ENCODE measurements at places on chromosomes 3 and 15. TPM values are rescaled to one million over a fixed set of nuclear protein-coding genes. Genes with fewer than 3 reads are reported as not detected.
A peak's percentile ranks its signal among the peaks of the same experiment; 100 is the strongest.

GRCh38 chr15:91997163-91997562 lies 143.7 kb downstream of the SLCO3A1 start:
- peaks cover 4% of the 10 kb centered on the region for H3K4me1 ChIP-seq
- DNase-seq: no peak
- no peaks in the 10 kb centered on the region for H3K27me3 ChIP-seq
- H3K4me3 ChIP-seq: no peak overlapping the region
- no peak overlapping the region for H3K27ac ChIP-seq

- H3K4me3 ChIP-seq: no peak overlapping the region
- no peaks in the 10 kb centered on the region for H3K27me3 ChIP-seq
- H3K27ac ChIP-seq: no peak overlapping the region
- no peaks in the 10 kb centered on the region for H3K36me3 ChIP-seq
- no peak for DNase-seq
Measured at GRCh38 chr15:84889313-84889990, 5.0 kb downstream of the SLC28A1 start.

DNA sequence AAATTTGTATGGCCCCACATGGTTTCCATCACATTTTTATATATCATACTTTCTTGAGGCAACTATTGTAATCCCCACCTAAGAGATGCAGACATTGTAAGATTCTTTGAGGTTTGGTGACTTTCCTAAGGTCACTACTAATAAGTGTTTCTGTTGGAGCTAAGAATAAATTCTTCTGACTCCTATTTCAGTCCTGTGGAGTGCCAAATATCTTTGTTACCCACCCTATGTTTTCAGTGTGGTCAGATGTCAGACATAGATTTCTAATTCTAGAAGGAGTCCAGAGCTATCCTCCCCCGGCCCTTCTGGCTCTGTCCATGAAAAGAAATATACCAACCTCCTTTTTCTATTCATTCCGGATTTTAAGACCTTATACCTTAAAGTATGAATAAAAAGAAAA lies 46.2 kb upstream of the FILIP1L start:
- no peaks in the 10 kb centered on the region for H3K36me3 ChIP-seq
- H3K27ac ChIP-seq: no peak overlapping the region

DNA sequence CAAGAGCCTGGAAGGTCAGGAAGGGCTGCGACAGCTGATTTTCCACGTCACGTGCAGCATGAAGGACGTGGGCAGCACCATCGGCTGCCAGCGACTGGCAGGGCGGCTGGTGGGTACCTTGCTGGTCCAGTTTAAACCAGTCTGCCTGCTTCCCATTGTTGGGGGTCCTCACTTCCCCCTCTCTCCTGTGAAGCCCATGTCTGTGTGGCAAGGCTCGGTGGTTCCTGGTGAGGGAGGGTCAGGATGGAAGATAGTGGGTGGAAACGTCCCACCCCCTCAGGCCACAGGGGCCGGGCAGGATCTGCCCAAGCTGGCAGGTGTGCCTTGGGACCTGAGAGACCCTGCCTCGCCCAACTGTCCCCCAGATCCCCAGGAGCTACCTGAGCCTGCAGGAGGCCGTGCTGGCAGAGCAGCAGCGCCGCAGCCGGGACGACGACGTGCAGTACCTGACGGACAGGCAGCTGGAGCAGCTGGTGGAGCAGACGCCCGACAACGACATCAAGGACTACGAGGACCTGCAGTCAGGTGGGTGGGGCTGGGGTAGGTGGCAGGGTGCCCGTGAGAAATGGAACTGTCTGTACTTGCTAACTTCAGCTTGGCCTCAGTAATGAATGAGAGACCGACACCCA lies 108.2 kb downstream of the LRRK1 start:
- H3K4me3 ChIP-seq: no peak overlapping the region
- no peak overlapping the region for H3K27ac ChIP-seq
- H3K36me3 ChIP-seq: no peaks in the 10 kb centered on the region
- no peaks in the 10 kb centered on the region for H3K4me1 ChIP-seq
- H3K27me3 ChIP-seq: no peaks in the 10 kb centered on the region
- peak; percentile 45 for DNase-seq

GRCh38 chr15:70855764-70856163 lies 1.8 kb upstream of the LARP6 start:
- no peak for DNase-seq
- no peak overlapping the region for H3K4me3 ChIP-seq
- H3K4me1 ChIP-seq: no peaks in the 10 kb centered on the region
- H3K27ac ChIP-seq: no peak overlapping the region
- no peaks in the 10 kb centered on the region for H3K27me3 ChIP-seq

DNA sequence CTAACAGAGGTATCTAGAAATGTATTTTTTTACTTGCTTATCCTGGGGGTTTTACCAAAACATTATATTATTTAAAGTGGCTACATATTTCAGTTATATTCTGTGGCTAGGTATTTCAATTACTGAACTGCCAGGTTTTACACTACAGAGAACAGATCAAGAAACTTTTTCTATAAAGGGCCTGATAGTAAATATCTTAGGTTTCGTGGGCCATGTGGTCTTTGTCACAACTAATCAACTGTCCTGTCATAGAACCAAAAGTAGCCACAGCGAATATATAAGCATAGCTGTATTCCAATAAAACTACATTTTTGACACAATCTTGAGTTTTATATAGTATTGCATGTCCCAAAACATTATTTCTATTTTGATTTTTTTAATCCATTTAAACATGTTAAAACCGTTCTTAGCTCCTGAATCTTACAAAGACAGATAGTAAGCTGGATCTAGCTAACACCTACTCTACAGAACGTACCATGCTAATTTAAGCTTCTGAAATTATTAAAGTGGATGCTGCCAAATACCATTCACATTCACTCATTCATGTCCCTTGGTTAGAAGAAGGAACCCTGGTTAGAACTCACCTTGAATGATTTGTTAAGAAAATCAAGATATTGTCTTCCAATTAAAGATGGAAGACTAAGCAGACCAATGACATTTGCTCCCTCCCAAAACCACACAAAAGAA lies 118.2 kb upstream of the TGFBR2 start:
- H3K4me1 ChIP-seq: no peaks in the 10 kb centered on the region
- H3K27me3 ChIP-seq: no peaks in the 10 kb centered on the region
- no peak overlapping the region for H3K4me3 ChIP-seq
- no peak for DNase-seq
- H3K36me3 ChIP-seq: no peaks in the 10 kb centered on the region

DNA sequence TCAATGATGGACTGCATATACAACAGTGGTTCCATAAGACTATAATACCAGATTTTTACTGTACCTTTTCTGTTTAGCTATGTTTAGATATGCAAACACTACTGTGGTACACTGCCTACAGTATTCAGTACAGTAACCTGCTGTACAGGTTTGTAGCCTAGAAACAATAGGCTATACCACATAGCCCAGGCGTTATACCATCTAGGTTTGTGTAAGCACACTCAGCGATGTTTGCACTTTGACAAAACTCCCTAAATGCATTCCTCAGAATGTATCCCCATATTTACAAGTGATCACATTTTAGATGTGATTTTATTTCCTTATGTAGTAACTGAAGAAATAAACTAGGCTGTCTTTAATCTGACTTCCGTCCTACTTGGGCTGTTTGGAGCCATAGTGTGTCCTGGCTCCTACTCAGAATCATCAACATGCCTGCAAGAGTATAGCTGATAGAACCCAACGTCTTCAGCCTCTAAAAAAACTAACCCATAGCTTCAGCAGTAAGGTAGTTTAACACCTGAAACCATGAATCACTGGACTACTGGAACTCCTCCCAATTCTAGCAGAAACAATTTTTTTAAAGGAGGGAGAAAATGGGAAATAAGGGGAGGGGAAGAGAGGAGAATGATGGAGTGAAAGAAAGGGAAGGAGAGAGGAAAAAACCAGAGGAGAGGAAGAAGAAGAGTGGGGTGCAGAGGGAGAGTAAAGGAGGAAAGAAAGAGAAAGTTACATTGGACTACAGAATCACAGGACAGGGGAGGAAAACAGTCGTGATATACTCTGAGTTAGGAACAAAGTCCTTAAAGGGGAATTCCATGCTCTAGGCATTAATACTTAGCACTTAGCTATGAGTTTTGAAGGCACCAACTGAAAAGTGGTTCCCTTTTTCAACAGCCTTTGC lies 67.7 kb upstream of the PLXND1 start:
- H3K4me3 ChIP-seq: no peak overlapping the region
- H3K36me3 ChIP-seq: peaks cover 20% of the 10 kb centered on the region
- no peak for DNase-seq
- H3K4me1 ChIP-seq: no peaks in the 10 kb centered on the region

DNA sequence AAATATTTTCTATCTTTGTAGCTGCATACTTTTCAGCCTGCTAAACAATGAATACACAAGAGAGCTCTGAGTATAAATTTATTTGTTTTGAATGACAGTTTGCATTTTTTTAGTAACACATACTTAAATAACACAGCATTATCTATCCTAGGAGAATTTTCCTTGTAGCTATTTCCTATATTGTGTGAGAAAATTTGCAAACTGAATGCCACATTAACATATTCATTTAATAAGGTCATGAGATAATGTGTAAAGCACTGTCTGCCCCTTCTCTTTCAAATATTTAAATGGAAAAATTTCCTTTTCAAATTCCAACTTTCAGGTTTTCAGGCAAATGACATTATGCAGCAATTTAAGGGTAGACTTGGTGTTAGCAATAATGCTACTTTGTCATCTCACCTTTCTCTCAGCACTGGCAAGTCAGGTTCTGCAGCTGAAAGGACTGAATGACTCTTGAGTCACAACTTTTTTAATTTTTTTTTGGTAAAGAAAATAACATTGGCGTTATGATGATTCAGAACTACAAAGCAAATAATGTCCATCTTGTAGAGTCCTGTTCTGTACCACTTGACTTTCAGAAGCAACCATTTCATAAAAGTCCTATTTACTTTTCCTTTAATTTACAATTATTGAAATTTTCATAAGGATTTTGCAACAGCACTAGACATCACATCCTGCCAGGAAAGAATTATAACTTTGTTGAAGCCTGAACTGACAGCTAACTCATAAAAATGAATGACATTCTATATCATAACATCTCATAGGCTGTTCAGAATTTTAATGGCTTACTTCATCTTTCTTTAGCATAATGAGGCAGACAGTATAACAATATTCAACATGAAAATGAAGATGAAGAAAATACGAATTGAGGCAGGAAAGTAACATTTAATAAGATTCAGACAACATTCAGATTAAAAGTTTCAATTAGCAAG lies 681.6 kb upstream of the SEMA6D start:
- no peak overlapping the region for H3K4me3 ChIP-seq
- DNase-seq: no peak
- no peak overlapping the region for H3K27ac ChIP-seq
- no peaks in the 10 kb centered on the region for H3K36me3 ChIP-seq
- no peaks in the 10 kb centered on the region for H3K4me1 ChIP-seq

- no peak overlapping the region for H3K4me3 ChIP-seq
- no peaks in the 10 kb centered on the region for H3K27me3 ChIP-seq
- H3K27ac ChIP-seq: no peak overlapping the region
- H3K4me1 ChIP-seq: no peaks in the 10 kb centered on the region
Measured at GRCh38 chr3:40680685-40681657, 156.2 kb downstream of the ZNF621 start.

GRCh38 chr3:185473290-185473815 lies 25.5 kb downstream of the TMEM41A start:
- H3K27ac ChIP-seq: no peak overlapping the region
- no peak overlapping the region for H3K4me3 ChIP-seq
- DNase-seq: no peak
- no peaks in the 10 kb centered on the region for H3K27me3 ChIP-seq

Gene PRR20G
- total RNA-seq: not detected

Gene FANCD2
- total RNA-seq: 79.9 TPM

Gene C3orf70
- 5.0 TPM for total RNA-seq

Gene GOLGA6L26
- not detected for total RNA-seq

Gene CASR
- total RNA-seq: 0.02 TPM

Gene UBA3
- 77.8 TPM for total RNA-seq
